ENCODE measurements at places on chromosomes 2 and 18. TPM values are rescaled to one million over a fixed set of nuclear protein-coding genes. Genes with fewer than 3 reads are reported as not detected.
A peak's percentile ranks its signal among the peaks of the same experiment; 100 is the strongest.

GRCh38 chr2:168935810-168936581, 34.9 kb downstream of the G6PC2 start:
- no peak for DNase-seq

POTEI gene
- not detected for total RNA-seq

- DNase-seq: peak; percentile 29
Measured at GRCh38 chr2:108918941-108919341, 70.1 kb downstream of the EDAR start.

GRCh38 chr2:20499387-20499786, 52.5 kb downstream of the RHOB start:
- no peak for DNase-seq

GRCh38 chr18:49616618-49617328, 54.9 kb downstream of the LIPG start:
- no peak for DNase-seq

DNA sequence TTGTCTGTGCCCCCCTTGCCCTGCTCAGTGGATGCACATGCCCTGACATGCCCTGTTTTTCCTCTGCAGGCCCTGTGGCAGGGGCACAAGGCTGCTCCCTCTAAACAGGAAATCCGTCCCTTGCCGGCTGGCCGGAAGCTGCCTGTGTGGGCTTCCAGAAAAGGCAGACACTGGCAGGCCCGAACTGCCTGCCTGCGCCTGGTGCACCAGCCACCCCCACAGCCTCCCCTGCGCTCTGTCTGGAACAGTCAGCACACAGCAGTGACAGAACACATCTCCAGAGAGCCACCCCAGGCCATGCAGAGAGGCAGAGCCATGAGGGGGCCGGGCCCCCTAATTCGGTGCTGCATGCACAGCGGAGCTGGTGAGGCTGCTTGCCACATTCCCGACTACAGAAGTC, 33.5 kb downstream of the LOXHD1 start:
- DNase-seq: peak; percentile 51

DNA sequence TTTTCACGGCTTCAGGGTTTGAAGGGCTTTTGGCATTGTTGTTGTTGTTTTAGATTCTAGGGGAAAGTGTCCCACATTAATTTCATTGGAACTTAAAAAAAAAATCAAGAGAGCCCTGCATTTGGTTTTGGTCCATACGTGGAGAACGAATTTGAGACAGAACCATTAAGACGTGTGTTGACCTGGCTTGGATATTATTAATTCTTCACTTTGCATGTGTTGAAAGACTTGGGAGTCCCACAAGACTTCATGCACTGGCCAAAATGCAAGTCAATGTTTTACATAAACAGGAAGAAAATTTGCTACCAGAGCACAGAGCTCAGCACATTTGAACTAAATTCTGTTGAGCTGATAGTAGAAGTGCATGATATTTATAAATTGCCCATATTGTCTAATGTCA, 761.2 kb upstream of the ACVR2A start:
- no peak for DNase-seq

DNA sequence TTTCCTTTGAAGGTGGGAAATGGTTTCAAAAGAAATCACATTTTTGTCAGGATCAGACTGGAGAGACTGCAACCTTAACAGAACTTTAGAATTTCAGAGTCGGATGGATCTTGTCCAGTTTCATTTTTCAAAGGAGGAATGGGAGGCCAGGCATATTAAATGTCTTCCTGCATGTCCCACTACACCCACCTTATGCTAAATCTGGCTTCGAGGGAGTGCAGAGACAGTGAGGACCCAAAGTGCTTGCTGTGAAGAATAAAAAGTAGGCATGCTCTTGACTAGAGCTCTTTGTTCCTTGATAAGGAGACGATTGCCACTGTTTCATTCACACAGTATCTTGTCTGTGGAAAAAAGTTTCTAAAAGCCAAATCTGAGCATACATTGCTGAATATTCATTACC, 197.6 kb downstream of the SLC4A3 start:
- DNase-seq: no peak

RIF1 gene
- total RNA-seq: 48.1 TPM

- DNase-seq: peak; percentile 27
Measured at GRCh38 chr2:239724194-239724849, 300.8 kb downstream of the NDUFA10 start.
